Neural crest cell (in vitro differentiated cells): ENCODE measurements at places on chromosomes 5 and 9. TPM values are rescaled to one million over a fixed set of nuclear protein-coding genes. Genes with fewer than 3 reads are reported as not detected.

GRCh38 chr5:148933903-148934432 is 107.6 kb downstream of the ADRB2 start:
- peaks cover 7% of the 10 kb centered on the region for H3K27me3 ChIP-seq
- no peak overlapping the region for H3K27ac ChIP-seq
- H3K4me3 ChIP-seq = no peak overlapping the region
- no peaks in the 10 kb centered on the region for H3K36me3 ChIP-seq
- peaks cover 7% of the 10 kb centered on the region for H3K4me1 ChIP-seq
- no peak for DNase-seq

DNA sequence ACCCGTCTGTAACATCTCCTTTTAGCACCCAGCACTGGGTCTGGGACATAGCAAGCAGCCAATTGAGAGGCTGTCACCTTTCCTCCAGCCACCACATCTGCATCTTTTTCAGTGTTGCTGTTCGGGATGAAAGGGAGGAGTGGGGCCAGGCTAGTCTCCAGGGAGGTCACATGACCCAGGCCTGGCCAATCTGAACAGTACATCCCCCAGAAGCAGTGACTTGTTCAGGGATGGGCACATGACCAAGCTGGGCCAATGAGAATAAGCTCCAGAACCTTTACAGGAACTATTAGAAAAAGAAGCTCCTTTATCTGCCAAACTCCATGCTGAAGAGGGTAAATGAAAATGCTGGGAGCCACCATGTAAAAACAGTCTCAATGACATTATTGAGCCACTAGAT is 359.0 kb downstream of the SLIT3 start:
- no peaks in the 10 kb centered on the region for H3K27me3 ChIP-seq
- H3K27ac ChIP-seq = no peak overlapping the region
- peaks cover 18% of the 10 kb centered on the region for H3K4me1 ChIP-seq
- no peak overlapping the region for H3K4me3 ChIP-seq
- no peaks in the 10 kb centered on the region for H3K36me3 ChIP-seq

DNA sequence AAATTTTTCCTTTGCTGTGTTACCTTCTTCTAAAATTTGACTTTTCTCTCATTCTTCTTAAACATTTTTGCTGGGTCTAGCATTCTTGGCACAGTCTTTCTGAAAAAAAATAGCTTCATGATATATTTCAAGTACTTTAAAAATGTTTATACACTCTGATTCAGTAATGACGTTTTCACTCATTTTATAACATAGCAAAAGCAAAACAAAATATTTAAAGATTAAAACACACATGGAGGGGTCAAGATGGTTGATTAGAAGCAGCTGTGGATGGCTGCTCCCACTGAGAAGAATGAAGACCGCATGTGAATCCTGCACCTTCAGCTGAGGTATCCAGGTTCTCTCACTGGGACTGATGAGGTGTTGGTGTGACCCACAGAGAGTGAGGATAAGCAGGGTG is 188.2 kb downstream of the SGCD start:
- DNase-seq = no peak
- H3K36me3 ChIP-seq = peaks cover 7% of the 10 kb centered on the region
- no peak overlapping the region for H3K4me3 ChIP-seq
- no peaks in the 10 kb centered on the region for H3K4me1 ChIP-seq

DNA sequence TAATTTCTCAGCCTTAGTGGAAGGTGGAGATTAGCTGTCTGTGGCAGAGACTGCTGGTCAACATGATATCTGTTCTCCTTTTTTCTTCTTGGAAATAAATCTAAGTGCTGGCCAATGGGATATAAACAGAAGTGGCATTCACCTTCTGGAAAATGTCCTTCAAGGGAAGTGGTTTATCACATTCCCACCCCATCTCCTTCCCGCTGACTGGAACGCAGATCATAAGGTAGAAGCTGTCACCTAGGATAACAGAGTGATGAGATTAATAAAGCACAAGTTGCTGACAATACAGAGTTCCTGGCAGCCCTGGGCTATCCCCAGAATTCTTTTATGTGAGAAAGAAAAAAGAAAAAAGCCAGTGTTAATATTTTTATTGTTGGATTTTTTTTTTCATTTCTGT is 109.7 kb upstream of the OSMR start:
- H3K4me3 ChIP-seq = no peak overlapping the region
- DNase-seq = no peak
- H3K27ac ChIP-seq = no peak overlapping the region
- peaks cover 4% of the 10 kb centered on the region for H3K36me3 ChIP-seq
- no peaks in the 10 kb centered on the region for H3K27me3 ChIP-seq
- H3K4me1 ChIP-seq = no peaks in the 10 kb centered on the region

GRCh38 chr5:57804007-57804444 is 321.4 kb upstream of the ACTBL2 start:
- H3K27me3 ChIP-seq = no peaks in the 10 kb centered on the region
- H3K27ac ChIP-seq = no peak overlapping the region
- no peak overlapping the region for H3K4me3 ChIP-seq
- no peaks in the 10 kb centered on the region for H3K4me1 ChIP-seq
- no peak for DNase-seq
- H3K36me3 ChIP-seq = no peaks in the 10 kb centered on the region

- H3K27me3 ChIP-seq = no peaks in the 10 kb centered on the region
- DNase-seq = no peak
- no peaks in the 10 kb centered on the region for H3K36me3 ChIP-seq
- peaks cover 10% of the 10 kb centered on the region for H3K4me1 ChIP-seq
- no peak overlapping the region for H3K27ac ChIP-seq
- no peak overlapping the region for H3K4me3 ChIP-seq
Measured at GRCh38 chr5:1507961-1508658, 15.7 kb downstream of the LPCAT1 start.

- H3K4me3 ChIP-seq = no peak overlapping the region
- DNase-seq = no peak
Measured at GRCh38 chr5:45335978-45336377, 360.2 kb downstream of the HCN1 start.

DNA sequence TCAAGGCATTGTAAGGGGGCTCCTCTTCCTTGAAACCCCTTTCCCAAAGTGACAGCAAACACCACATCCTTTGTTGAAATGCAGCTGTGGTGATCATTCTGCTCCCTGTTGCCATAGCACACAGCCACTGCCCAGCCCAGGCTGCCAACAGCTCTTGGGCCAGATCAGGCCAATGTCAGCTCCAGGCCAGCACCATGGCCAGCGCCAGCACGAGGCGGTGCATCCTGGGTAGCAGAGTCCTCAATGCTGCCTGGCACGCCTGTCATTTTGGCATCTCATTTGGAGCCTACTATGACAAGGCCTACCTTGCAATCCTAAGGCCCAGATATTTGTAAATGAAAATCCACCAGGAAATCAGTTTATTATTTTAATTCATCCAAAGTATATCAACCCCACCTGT is 390.6 kb downstream of the DNAH5 start:
- no peaks in the 10 kb centered on the region for H3K36me3 ChIP-seq
- no peak overlapping the region for H3K27ac ChIP-seq
- H3K27me3 ChIP-seq = peaks cover 6% of the 10 kb centered on the region
- DNase-seq = peak; percentile 38

Gene GPRIN1
- 35.9 and 39.0 TPM in 2 replicates for total RNA-seq

DNA sequence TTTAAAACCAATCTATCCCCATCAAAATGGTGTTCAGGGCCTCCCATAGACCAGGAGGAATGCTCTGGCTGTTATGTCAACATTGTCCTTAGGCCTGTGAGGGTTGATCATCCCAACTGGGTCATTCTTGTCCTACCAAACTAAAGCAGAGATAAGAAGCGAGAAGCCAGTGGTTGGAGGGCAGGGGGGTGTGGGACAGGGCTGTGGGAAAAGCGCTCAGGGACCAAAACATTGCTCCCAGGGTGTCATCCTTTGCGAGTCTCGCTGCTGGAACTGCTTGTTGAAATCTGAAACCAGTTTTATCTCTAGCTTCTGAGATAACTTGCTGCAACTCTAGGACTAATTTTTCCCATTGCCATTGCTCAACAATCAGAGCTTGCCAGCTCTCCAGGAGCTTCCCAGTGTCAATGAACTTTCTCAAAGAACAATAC is 48.1 kb downstream of the SPATA31C2 start:
- no peaks in the 10 kb centered on the region for H3K36me3 ChIP-seq
- DNase-seq = no peak
- H3K4me1 ChIP-seq = peaks cover 13% of the 10 kb centered on the region
- H3K27me3 ChIP-seq = no peaks in the 10 kb centered on the region
- H3K4me3 ChIP-seq = no peak overlapping the region

- peaks cover 27% of the 10 kb centered on the region for H3K4me1 ChIP-seq
- H3K36me3 ChIP-seq = peaks cover 27% of the 10 kb centered on the region
- H3K4me3 ChIP-seq = no peak overlapping the region
- DNase-seq = no peak
Measured at GRCh38 chr9:71726723-71727122, 41.6 kb downstream of the CEMIP2 start.

- no peak for DNase-seq
- no peak overlapping the region for H3K27ac ChIP-seq
Measured at GRCh38 chr5:58497386-58497785, 6.2 kb downstream of the GAPT start.

Gene BTNL8
- total RNA-seq = not detected in 2 replicates
